ENCODE measurements at places on chromosomes 7 and 10. TPM values are rescaled to one million over a fixed set of nuclear protein-coding genes. Genes with fewer than 3 reads are reported as not detected.

CARD11 gene
- 0.42 TPM for total RNA-seq

SH3PXD2A gene
- 51.3 TPM for total RNA-seq

GALNT17 gene
- 2.2 TPM for total RNA-seq

EGR2 gene
- 21.1 TPM for total RNA-seq

FRMPD2 gene
- total RNA-seq = not detected

SLC16A12 gene
- total RNA-seq = 0.22 TPM

HSPA12A gene
- total RNA-seq = 86.9 TPM

HTR7 gene
- 0.74 TPM for total RNA-seq

CFAP69 gene
- 10.4 TPM for total RNA-seq

TRIL gene
- total RNA-seq = 3.7 TPM

MKX gene
- total RNA-seq = 0.55 TPM

EPHA1 gene
- 0.22 TPM for total RNA-seq

AGBL3 gene
- 2.6 TPM for total RNA-seq

PRLHR gene
- not detected for total RNA-seq

GPR141 gene
- 0.77 TPM for total RNA-seq

MAGI2 gene
- total RNA-seq = 9.7 TPM

TEX36 gene
- total RNA-seq = not detected

TMEM178B gene
- 0.74 TPM for total RNA-seq

PNLIP gene
- total RNA-seq = 1.5 TPM

CHN2 gene
- total RNA-seq = 11.0 TPM

SYT15 gene
- total RNA-seq = 6.3 TPM
